Heart left ventricle (tissue), 16 donors: ENCODE measurements at places on chromosomes 16 and 17. TPM values are rescaled to one million over a fixed set of nuclear protein-coding genes. Genes with fewer than 3 reads are reported as not detected.
A peak's percentile ranks its signal among the peaks of the same experiment; 100 is the strongest.

- no peak for DNase-seq
Observed at GRCh38 chr16:21590796-21591195, 8.6 kb upstream of the METTL9 start.

- no peak for DNase-seq
Observed at GRCh38 chr17:5413682-5414081, 5.8 kb downstream of the NUP88 start.

DNA sequence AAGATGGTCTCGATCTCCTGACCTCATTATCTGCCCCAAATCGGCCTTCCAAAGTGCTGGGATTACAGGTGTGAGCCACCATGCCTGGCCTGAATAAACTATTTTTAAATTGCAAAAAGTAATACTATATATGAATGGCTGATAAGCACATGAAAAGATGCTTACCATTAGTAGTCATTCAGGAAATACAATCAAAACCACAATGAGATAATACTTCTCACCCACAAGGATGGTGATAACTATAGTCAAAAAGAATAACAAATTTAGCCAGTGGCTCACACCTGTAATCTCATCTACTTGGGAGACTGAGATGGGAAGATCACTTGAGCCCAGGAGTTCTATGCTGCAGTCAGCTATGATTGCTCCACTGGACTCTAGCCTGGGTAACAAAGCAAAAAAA lies 2.4 kb upstream of the TACO1 start:
- DNase-seq: no peak

DNA sequence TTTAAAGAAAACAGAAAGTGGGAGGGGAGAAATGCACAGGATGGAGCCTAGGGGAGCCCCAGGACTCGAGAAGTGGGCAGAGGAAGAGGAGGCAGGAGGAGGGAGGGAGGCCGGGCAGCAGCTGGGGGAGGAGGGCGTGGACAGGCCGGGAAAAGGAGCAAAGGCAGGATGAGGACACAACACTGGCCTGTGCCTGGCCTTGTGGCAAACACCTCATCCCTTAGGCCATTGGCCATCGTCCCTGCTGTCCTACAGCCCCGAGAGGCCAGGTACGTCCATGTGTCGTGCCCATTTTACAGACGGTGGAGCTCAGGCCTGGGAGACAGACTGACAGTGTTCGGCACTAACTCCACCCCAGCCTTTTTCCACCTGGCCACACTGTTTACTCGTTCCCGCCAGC lies 15.9 kb downstream of the JPH3 start:
- no peak for DNase-seq

DNA sequence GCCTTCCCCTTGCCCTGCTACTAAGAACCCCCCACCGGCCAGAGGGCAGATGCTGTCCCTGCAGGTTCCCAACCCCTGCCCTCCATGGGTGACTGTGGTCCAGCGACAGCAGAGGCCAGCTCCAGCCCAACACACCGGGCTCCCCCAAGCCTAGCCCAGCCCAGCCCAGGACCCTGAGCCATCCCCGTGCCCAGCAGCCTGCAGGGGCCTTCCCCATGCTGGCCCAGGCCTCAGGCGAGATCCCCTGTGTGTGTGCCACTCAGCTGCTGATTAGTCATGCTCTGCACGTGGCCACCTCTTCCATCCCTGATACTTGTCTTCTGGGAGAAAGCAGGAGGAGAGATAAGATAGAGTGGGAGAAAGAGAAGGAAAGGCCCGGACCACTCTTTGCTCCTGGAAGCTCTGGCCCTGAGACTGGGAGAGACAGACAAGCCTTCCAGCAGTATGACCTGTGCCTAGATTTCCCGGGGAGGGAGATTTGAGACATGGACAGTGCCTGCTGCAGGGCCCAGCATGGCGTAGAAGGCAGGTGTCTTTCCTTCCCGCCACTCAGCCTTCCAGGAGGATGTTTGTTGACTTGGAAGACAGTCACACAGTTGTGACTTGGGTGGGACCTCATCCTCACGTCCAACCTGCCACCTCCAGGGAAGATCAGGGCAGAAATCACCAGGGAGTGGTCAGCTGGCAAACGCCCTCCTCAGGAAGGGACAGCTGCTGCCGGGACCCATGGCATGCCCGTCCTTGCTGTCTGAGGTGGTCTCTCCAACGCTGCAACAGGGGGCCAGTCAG lies 41.3 kb upstream of the RASD1 start:
- peak; percentile 16 for DNase-seq

The KRTAP1-5 gene
- not detected for polyA plus RNA-seq

DNA sequence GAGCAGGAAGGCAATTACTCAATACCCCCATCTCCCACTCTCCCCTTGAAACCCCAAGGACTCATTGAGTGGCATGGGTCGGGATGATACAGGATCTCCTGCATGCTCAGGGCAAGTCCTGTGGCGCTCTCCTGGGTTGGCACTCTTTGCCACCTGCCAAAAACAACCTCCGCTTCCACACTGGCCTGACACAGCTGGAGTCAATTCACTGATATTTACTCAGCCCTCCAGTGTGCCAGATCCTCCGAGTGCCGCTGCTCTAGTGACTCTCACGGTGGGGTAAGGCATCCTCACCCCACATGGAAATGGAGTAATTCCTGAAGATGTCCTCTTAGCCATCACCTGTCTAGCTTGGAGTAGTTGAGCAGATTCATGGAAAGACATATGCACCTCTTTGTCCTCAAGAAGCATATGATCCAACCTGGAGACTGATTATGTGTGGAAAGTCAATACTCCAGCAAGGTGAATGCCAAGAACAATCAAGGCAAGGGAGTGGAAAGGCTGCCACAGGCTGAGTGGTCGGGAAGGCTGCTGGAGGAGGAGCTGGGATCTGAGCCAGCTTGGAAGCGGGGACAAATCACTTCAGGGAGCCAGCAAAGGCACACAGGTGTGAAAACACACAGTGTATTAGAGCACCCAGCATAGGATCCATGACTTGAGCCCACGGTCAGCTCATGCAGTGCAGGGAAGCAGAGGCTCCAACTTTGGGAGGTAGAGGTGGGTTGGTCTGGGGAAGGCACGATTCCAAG lies 12.6 kb upstream of the GOSR2 start:
- DNase-seq: no peak

DNA sequence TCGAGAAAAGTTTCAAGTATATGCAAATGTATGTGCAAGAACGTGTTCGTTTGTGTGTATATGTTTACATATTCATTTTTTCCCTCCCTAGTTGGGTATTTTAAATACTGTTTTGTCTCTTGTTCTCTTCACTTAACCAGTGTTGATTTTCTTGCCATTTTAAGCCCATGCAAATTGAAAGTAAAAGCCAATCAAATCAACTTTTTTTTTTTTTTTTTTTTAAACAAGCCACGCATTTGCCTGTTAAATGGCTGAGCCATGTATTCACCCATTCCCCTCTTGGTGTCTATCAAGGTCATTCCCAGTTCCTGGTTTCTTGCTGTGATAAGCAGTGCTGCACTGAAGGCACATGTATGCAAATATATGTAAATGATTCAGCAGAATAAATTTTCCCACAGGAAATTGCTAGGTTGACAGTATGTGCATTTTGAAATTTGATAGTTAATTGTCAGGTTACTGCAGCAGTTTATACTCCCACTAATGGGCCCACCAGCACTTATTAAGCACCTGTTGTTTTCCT lies 12.2 kb downstream of the ABCC1 start:
- DNase-seq: no peak

The C16orf86 gene
- polyA plus RNA-seq: 4.4 TPM

DNA sequence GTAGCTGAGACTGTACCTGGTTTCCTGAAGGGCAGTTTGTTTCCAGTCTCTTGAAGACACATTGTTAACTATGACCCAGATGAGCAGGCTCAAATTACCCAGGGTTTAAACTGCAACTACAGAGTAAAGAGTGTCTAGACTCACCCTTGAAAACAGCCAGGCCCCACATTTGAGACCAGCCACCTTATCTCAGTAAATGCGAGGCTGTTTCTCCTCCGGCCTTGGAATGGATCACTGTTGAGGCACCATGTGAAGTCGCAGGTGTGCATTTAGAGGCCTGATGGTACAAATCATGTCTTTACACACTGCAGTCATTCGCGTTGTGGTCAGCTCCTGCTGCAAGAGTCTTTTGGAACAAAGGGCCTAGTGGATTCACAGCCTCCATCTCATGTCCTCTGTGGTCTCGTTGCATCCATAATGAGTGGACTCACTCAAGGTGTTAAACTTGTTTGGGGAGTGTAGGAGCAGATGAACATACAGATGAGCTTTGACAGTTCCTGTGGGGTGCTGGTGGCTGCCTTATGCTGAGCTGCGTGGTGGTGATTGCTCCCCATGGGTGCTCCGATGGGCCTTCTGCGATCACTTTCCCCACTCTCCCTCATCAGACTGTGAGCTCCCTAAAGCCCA lies 18.5 kb upstream of the N4BP1 start:
- DNase-seq: no peak
